ENCODE measurements at places on chromosomes 3 and 15. TPM values are rescaled to one million over a fixed set of nuclear protein-coding genes. Genes with fewer than 3 reads are reported as not detected.

The CYP8B1 gene
- polyA plus RNA-seq: 1.5 TPM

The PTPRG gene
- 83.3 TPM for polyA plus RNA-seq

The STRC gene
- 1.2 TPM for polyA plus RNA-seq

The C3orf49 gene
- 1.2 TPM for polyA plus RNA-seq

The SLC51A gene
- 17.8 TPM for polyA plus RNA-seq

The AVEN gene
- 13.7 TPM for polyA plus RNA-seq

DNA sequence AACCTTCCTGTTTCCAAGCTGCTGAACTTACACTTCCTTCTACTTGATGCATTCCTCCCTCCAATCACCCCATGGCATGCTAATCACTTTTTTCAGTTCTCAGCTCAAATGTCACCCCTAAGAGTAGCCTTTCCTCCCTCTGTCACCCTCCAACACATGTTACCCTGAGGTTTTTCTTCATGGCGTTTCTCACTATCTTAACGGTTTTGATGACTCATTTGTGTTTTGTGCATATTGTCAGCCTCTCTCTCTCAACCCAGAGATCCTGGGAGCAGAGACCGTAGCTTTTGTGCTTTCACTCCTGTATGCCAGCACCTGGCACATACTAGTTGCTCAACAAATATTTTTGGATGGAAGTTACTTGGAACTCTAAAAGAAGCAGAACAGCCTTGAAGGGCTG lies 24.5 kb downstream of the LRRC3B start:
- DNase-seq: no peak

- DNase-seq: no peak
Observed at GRCh38 chr3:133970916-133971315, 58.8 kb downstream of the SLCO2A1 start.

GRCh38 chr3:135860761-135861160 lies 104.8 kb upstream of the PPP2R3A start:
- no peak for DNase-seq

DNA sequence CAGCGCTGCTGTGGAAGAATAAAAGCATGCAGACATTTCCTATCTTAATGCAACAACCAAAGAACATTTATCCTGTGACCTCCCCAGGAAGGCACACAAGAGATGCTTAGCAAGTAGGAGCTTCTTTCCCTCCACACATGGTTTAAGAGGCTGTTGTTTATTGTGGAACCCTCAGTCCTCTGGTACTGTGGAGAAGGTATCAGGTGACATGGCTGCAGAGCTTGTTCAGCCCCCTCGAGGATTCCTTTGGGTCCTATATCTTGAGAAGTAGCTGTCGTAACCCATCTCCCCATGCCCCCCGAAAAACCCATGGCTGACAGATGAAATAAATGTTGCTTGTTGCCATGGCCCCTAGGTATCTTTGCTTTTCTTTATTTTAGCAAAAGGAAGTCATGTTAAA lies 20.3 kb upstream of the ETV5 start:
- no peak for DNase-seq

- DNase-seq: no peak
Observed at GRCh38 chr3:197547306-197548011, 8.3 kb downstream of the BDH1 start.

DNA sequence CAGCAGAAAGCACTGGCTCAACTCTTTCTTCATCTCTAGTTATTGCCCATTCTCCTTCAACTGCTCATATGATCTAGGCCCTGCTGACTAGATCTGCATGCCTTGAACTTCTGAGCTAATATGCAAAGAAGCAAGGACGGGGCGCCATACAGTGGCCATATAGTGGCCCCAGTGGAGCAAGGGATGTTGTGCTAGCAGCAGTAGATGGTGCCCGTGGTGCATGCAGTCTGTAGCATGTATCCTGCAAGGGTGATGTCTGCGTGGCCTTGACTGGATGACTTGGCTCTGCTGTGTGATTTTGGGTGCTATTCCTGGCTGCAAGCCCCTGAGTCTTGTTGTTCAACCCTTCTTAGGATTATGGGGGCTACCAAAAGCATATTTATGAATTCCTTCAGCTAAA lies 12.2 kb upstream of the NMD3 start:
- DNase-seq: no peak

- no peak for DNase-seq
Observed at GRCh38 chr15:31027910-31028578, 36.6 kb upstream of the MTMR10 start.

- peak; percentile 40 for DNase-seq
Observed at GRCh38 chr3:184417619-184418327, 37.9 kb downstream of the CHRD start.

- no peak for DNase-seq
Observed at GRCh38 chr3:134993011-134993410, 198.0 kb downstream of the EPHB1 start.

GRCh38 chr3:122324871-122325323 lies at the start of gene CSTA:
Gene CSTA, plus strand, starts transcription at chr3:122325248. Its CDS starts 45 bp downstream, at chr3:122325293.
- DNase-seq: no peak

DNA sequence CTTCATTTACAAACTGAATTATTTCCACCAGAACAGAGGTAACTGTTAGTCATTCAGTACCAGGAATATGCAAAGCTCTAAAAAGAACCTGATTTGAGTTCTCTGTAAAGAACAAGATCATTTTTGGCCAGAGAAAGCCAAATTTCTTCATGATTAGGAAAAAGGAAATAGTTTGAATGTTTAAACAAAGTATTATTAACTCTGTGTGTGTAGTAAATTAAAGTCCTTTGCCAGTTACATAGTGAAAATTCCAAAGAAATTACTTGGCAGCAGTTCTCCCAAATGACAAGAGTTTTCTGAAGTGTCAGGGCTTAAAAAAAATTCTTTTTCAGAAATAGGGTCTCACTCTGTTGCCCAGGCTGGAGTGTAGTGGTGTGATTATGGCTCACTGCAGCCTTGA lies 24.5 kb downstream of the QTRT2 start:
- no peak for DNase-seq

- no peak for DNase-seq
Observed at GRCh38 chr3:60363817-60364216, 887.4 kb downstream of the FHIT start.

DNA sequence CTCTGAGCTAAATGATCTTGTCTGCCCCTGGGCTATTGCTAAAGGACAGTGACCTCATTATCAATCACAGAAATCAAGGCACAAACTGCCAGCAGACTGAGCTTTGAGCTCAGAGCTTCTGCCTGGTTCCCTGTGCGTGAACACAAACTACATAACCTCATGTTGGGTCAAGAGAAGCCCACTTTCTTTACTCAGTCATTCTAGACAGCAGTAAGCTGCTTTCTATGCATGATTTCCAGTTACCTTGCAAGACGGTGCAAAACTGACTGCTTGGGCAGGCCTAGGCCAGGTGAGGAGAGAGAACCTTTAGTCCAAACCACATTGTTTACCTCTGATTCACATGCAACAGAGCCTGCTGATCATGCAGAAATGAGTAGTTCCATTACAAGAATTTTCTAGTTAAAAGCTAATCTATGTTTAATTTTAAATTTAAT lies 75.1 kb downstream of the ARRDC4 start:
- DNase-seq: no peak

GRCh38 chr3:194661946-194662345 lies 10.0 kb downstream of the LSG1 start:
- no peak for DNase-seq

GRCh38 chr15:56295433-56295832 lies 51.8 kb upstream of the RFX7 start:
- no peak for DNase-seq

GRCh38 chr3:25090698-25091453 lies 337.2 kb upstream of the RARB start:
- no peak for DNase-seq

GRCh38 chr3:160830796-160831195 lies 74.8 kb downstream of the PPM1L start:
- no peak for DNase-seq

DNA sequence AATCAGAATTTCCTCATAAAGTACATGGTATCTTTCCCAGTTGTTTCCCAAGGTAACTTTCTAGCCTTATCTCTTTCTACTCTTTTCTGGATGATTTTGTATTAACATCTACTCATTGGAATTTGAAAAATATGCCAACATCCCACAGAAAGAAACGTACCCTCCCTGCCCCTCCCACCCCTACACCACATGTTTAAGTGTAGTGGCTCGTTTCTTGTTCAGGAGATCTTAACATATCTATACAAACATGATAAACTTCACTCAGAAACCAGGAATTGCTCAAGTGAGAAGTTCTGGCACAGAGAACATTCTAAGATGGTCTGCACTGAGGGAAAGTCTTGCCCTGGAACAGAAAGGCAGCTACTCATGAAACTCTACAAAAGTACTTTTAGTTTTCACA lies 404.7 kb downstream of the SOX2 start:
- no peak for DNase-seq

GRCh38 chr15:20355256-20355868 lies 186.2 kb downstream of the GOLGA6L6 start:
- no peak for DNase-seq

DNA sequence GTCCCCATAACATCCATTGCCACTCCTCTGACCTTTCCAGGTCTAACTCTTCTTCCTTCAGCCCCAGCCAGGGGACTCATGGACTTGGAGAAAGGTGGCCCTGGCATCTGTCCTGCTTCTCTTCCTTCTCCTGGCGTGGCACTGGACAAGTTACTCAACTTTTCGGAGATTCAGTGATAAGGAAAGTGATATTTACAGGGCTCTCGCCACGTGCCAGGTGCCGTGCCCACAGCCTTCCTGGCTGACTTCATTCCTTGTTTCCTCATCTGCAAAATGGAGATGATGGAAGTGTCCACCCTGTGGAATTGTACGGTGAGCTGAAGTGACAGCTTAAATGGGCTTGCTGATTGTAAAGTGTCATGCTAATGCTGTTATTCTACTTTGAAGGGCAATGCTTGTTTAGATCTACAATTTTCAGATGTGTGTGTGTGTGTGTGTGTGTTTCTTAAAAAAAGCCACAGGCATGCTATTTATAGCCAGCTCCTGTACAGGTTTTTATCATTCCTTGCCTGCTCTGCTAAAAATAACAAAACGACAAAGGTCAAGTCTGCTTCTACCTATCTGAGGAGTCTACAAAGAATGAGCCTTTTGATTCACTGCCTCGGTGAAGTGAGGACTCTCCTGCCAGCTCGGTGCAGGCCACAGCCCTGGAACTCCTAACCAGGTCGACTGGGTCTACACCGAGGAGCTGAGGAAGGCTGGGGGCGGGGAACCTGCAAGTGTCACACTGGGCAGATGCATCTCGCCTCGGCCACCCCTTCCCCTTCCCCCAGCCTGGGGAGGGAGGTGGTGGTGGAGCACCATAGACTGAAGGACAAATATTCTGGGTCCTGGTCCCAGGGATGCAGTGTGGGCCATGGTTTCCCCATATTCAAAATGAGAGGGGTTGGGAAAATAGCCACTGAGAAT lies 11.4 kb upstream of the ATP2B2 start:
- no peak for DNase-seq

GRCh38 chr3:133040696-133041523 lies 2.7 kb downstream of the TMEM108 start:
- peak; percentile 83 for DNase-seq

GRCh38 chr15:81388436-81388770 lies 14.4 kb upstream of the TMC3 start:
- no peak for DNase-seq

DNA sequence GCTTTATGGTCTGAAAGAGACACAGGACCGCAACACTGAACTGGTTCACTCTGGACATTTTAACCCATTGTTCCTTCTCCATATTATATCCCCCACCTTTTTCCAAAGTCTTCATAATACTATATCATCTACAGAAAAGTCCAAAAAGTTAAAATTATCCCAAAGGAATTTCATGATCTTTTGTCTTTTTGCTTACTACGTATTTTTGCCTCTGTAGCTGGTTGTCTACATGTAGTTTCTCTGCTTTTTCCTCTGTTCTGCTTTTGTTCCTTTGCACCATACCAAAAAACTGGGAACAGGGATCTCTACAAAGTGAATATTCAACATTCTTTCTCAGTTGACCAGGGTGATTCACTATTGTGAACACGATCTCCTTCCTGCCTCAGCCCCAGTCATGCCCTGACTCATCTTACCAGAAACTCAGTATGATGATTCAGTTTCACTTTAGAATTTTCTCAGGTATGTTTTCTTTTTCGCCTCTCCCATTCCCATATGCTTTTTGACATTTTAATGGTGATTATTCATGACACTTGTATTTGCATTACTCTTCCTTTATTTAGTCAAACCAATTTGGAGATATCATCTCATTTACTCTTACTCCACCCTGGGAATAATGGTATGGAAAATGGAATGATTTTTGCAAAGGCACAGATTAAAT lies 14.5 kb downstream of the EMC4 start:
- DNase-seq: no peak

GRCh38 chr3:156705761-156706616 lies 31.6 kb downstream of the TIPARP start:
- DNase-seq: no peak

DNA sequence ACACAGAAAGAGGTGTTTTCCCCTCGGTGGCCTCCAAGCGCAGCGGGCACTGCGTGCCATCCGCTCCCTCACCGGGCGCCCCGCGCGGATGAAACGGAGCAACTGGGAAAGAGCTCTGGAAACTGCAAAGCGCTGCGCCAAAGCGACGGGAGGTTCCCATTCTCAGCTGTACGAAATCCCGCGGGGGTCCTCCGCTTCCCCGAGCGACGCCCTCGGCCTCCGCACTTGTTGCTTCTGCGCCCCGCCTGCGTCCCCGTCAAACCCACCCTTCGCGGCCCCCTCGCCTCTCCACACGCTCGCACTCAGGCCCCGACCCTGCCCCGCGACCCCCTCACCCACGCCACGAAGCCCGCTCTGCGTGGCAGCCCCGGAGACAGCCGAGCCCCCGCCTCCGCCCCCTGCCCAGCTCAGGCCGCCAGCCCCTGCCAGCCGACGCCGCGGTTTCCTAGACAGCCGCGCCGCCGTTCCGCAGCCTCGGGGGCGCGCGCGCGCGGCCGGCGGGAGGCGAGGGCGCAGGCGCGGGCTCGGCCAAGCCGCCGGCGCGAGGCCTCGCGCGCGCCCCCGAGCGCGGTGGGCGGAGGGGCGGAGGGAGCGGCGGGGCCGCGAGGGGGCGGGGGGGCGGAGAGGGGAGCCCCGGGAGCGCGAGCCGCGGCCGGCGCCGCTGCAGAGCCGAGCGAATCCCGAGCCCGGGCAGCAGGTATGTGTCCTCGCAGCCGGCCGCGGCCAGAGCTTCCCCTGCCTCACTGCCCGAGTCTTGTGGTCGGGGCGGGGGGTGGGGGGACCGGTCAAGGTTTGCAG lies at the start of gene TMEM266:
TSS of gene TMEM266 (plus strand) at position 666 of the 798 bp plus-strand sequence. CDS start 74,279 bp downstream, outside the sequence.
- DNase-seq: peak; percentile 65

GRCh38 chr3:112005091-112005672 lies 6.5 kb downstream of the TAGLN3 start:
- DNase-seq: no peak

GRCh38 chr3:71581457-71582035 lies 2.0 kb downstream of the FOXP1 start:
- no peak for DNase-seq

- no peak for DNase-seq
Observed at GRCh38 chr3:27570421-27571106, 86.4 kb upstream of the SLC4A7 start.

Measured in renal pelvis (tissue), 12 donors.